ENCODE measurements at places on chromosomes 12 and 14. TPM values are rescaled to one million over a fixed set of nuclear protein-coding genes. Genes with fewer than 3 reads are reported as not detected.

The GLIPR1L1 gene
- not detected for total RNA-seq

The SALL2 gene
- total RNA-seq: 0.69 TPM

The LPAR5 gene
- total RNA-seq: 0.59 TPM

The PELI2 gene
- 0.73 TPM for total RNA-seq

The AKAP5 gene
- total RNA-seq: 0.35 TPM

The PTHLH gene
- 13.2 TPM for total RNA-seq

The OTOGL gene
- not detected for total RNA-seq

The LETMD1 gene
- total RNA-seq: 22.0 TPM

The ATF7IP gene
- total RNA-seq: 5.0 TPM

The HHIPL1 gene
- total RNA-seq: 0.20 TPM

The TPPP2 gene
- total RNA-seq: not detected

The RERGL gene
- not detected for total RNA-seq

The LAG3 gene
- total RNA-seq: 1.9 TPM

The NYNRIN gene
- total RNA-seq: 0.39 TPM

The PAX9 gene
- total RNA-seq: 2.5 TPM

The SPIC gene
- total RNA-seq: not detected

The TSPAN19 gene
- total RNA-seq: not detected

The ADCY4 gene
- total RNA-seq: not detected

The ADAMTS20 gene
- total RNA-seq: not detected

The SIX6 gene
- not detected for total RNA-seq

The TC2N gene
- total RNA-seq: 0.77 TPM

The DMAC2L gene
- 11.4 TPM for total RNA-seq

The CCDC91 gene
- total RNA-seq: 25.0 TPM

The PPHLN1 gene
- 58.5 TPM for total RNA-seq

The PRIMA1 gene
- total RNA-seq: 0.32 TPM

The NPFF gene
- not detected for total RNA-seq

The ADAM21 gene
- total RNA-seq: not detected

The NANOG gene
- not detected for total RNA-seq

The TAS2R8 gene
- not detected for total RNA-seq

The KRT7 gene
- total RNA-seq: 5,590 TPM

The SLCO1A2 gene
- not detected for total RNA-seq

The B4GALNT3 gene
- total RNA-seq: 0.69 TPM

The STAC3 gene
- 0.36 TPM for total RNA-seq

The DIO3 gene
- total RNA-seq: 0.05 TPM

The GARIN6 gene
- total RNA-seq: not detected

The SCNN1A gene
- total RNA-seq: 25.5 TPM
